ENCODE measurements at places on chromosomes 13 and 19.

GRCh38 chr13:70107125-70107497, 515 bp upstream of the ATXN8OS start:
- DNase-seq = peak; percentile 59

DNA sequence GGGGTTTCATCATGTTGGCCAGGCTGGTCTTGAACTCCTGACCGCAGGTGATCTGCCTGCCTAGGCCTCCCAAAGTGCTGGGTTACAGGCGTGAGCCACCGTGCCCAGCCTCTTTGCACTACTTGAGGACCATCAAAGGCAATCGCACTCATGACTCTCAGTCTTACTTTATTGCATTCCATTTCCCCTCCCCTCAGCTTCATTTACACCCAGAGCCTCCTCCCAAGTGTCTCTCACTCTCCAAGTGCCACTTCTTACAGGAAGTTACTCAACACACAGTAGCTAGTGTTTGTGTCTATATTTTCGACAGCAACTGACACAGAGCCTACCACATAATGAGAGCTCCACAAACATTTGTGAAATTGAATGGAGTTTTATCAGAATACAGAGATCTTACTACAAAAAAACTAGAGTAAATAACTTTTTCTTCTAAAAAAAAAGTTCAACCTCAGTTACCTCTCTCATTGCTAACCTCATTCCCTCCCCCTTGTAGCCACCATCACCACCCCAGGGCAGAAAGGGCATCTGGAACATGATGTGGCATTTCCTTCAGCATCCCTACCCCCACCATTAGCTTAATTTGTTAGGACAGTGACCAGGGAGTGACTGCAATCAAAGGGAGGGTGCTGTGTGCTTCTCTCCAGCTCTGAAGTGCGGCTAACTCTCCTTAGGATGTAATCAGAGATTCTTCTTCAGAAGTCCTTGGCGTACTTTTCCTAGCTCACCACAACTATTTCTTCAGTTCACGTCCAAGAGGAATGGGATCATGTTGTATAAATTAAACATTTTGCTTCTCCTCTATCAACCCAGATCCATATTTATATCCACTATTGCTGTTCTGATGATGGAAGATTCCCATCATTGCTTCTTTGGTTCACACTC, 17.0 kb upstream of the RUBCNL start:
- no peak for DNase-seq

DNA sequence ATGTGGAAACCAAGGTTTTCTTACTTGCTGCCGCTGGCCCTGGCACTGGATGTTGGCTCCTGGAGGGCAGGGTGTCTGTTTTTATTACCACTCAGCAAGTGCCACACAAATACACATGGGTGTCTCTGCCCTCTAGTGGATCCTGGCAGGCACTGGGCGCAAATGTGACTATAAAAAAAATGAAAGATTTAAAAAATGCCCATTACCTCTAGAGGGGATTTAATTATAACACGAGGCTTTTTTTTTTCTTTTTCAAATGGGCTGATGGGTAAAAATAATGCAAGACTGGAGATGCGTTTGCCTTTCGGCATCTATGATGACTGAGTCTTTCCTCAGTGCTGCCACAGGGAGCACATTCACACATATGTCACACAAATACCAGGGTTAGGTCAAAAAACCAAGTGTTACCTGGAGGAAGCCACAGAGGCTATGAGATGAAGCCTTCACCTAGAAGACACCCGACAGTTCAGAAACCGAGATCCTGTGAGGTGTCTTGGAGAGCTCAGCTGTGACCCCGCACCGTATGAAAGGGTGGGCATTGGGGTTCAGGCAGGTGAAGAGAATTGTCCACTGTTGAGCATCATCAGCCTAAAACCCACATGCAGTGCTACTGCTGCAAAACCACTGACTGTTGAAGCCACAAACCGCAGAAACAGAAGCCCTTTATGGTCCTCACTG, 25.7 kb downstream of the CHAMP1 start:
- peak; percentile 80 for DNase-seq

DNA sequence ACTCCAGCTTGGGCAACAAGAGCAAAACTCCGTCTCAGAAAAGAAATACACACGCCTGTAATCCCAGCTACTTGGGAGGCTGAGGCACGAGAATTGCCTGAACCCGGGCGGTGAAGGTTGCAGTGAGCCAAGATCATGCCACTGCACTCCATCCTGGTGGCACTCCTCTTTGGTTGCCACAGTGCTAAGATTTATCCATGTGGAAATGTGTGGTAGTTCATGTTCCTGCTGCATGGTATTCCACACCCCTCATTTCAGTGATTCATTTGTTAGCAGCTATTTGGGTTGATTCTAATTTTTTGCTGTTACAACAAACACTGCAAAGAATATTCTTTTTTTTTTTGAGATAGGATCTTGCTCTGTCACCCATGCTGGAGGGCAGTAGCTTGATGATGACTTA, 12.1 kb downstream of the IFNL3 start:
- no peak for DNase-seq

DNA sequence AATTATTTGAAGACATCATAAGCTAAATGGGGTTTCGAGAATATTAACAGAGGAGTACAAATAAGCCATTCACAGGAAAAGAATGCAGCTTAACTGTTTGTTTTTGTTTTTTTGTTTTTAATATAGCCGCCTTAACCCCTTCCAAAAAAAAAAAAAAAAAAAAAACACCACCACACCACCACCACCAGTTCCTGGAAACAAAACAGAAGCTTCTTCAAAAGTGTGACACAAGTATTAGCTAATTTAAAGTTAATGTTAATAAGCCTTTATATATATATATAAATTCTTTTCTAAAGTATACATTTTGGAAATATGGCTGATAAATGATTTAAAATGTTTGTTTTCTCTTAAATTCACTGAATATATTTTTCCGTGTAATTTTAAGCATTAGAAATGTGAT, 1.4 kb downstream of the RAP2A start:
- DNase-seq = no peak

DNA sequence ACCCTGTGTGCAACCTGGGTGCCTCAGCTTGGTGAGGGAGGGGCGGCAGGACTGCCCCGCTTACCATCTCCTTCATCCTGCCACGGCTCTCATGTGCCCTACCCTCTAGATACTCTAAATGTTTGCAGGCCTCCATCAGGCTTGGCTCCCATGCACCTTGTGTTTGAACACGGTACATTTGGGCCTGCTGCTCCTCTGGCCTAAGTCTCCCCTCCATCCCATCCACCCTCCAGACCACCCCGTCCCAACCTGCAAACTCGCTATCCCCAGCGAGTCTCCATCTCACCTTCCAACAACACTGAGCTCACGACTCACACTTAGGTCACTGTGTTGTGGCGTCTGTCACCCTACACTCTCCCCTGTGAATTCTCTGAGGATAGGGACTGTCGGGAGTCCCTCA, 274.2 kb downstream of the TEX29 start:
- DNase-seq = no peak

DNA sequence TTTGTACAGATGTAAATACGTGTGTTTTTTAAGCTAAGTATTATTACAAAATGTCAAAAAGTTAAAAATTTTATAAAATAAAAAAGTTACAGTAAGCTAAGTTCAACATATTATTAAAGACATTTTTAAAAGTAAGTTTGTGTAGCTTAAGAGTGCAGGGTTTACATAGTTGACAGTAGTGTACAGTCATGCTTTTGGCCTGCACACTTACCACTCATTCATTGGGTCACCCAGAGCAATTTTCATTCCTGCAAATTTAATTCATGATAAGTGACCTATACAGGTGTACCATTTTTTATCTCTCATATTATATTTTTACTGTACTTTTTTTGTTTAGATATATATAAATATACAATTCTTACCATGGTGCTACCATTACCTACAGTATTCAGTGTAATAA, 769.9 kb upstream of the SLITRK6 start:
- DNase-seq = no peak

DNA sequence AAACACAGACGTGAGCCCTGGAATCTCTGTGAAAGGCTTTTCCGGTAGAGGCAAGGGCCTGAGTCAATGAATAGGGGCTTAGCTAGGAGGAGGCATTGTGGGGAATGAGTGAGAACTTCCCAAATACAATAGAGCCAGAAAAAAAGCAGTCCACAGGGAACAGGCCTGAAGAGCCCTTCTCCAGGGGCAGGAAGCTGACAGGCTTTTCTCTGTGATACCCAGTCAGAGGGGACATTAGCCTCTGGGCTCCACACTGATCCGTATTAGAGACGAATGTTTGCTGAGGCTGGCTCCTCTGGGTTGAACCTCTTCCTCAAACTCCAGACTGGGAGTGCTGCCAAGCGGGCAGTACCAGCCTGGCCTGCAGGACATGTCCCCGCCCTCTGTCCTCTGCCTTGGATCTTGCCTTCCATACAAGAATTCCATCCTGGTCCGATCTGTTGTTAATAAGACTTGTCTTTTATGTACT, 2.3 kb downstream of the DHRS12 start:
- peak; percentile 87 for DNase-seq

DNA sequence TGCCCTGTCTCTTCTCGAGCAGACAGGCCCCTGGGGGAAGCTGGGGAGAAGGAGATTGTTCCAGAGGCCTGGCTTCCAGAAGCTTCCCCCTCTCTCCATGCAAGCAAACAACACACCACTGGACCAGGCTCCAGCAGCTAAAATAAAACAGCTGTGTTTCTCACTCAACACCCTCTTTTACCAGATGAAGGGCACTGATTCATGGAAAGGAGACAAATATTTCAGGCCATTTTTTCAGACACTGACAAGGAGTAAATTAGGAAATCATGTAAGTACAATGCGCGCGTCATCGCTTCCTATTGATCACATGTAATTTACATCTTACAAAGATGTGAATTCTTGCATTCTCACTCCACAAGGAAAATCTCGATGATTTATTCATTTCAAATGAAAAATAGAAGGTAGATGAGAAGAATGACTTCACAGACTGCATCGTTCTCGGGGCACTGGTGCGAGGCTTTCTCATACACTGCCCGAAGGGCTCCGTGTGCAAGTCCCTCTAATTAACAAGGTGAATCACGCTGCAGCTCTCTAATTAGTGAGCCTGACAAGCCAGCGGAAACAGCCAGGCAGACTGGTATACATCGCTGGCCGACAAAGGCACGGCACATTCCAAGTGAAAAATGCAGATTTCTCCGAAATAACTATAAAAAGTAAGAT, 153.6 kb downstream of the KCTD15 start:
- peak; percentile 41 for DNase-seq

DNA sequence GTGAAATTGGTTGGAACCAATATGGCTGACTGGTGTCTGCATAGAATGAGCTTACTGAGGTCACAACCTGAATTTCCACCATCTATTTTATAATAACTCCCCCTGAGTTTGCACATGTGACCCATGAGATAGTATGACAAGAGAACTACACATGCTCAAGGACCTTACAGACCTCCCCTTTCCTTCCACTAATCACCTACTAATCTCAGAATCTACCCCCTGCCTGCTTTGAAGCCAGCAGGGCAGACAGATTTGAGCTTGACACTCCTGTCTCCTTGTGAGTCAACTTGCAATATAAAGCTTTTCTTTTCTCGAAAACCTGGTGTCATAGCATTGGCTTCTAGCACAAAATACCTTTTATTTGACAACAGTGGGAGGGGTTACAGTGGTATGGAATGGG, 248.4 kb downstream of the RFC3 start:
- DNase-seq = no peak

- no peak for DNase-seq
These were observed 134.6 kb upstream of the ARGLU1 start for GRCh38 chr13:106702505-106702904.

DNA sequence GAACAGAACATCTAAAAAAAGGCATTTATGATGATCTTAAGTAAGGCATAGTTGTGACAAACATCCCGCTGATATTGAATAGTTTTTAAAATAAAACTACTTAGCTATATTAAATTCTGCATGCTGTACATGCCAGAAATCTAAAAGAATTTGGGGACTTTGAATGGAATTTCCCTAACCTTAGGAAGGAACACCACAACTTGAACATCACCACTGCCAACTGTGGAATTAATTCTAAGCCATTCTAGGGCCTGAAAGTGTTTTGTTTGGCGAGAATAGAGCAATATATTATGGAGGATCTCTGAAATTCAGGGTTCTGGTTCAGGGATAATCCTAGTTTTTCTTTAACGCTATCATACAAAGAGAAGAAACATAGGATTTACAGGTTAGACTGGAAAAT, 17.8 kb upstream of the LATS2 start:
- no peak for DNase-seq

DNA sequence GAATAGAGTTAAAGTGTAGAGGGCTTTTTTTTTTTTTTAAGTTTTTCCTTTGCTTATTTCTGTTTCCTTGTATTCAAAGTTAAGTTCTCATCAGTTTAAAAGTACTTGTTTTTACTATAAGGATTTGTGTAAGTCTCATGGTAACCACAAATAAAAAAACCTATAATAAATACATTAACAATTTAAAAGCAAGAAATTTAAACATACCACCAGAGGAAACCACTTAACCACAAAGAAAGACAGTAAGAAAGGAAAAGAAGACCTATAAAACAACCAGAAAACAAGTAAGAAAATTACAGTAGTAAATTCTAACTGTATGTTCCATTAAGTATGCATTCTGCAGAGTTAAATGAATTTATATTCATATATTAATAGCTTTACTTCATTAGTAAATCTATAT, 999.1 kb upstream of the ATXN8OS start:
- no peak for DNase-seq

GRCh38 chr19:32682317-32682716, 6.7 kb downstream of the RGS9BP start:
- DNase-seq = no peak

DNA sequence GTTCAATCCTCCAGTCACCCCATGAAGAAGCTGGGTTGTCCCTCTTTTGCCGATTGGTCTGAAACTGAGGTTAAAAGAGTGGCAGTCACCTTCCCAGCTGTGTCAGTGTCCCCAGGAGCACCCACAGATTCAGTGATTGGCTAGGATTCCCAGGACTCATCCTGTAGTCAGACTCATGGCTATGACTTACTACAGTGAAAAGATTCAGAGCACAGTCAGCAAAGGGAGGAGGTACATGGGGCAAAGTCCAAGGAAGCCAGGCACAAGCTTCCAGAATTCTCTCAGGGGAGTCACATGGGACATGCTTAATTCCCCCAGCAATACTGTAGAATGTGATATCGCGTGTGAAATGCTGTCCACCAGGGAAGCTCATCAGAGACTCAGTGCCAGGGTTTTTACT, 14.2 kb downstream of the ZNF473 start:
- no peak for DNase-seq

- DNase-seq = no peak
These were observed 37.0 kb upstream of the FLT1 start for GRCh38 chr13:28531845-28532387.

- DNase-seq = no peak
These were observed 91.0 kb downstream of the DACH1 start for GRCh38 chr13:71775966-71776365.

DNA sequence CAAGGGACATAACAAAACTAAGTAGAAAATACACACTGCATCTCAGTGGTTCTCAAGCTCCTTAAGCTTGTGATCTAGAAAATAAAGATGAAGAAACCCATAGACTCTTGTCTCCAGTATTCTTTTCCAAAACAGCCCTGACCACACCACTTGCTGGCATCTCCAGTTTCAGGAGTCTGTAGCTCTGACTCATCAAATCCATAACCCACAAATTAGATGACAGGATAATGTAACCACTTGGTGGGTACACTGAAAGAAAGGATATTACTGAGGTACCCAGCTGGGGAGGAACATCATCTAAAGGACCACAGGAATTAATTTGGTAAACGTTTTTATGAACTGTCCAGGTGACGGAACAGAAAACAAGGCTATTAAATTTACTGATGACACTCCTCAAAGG, 214.7 kb downstream of the VWA8 start:
- peak; percentile 13 for DNase-seq

All from NCI-H69 (cell line).